GM23248 (cell line): ENCODE measurements at places on chromosomes 7 and 10. TPM values are rescaled to one million over a fixed set of nuclear protein-coding genes. Genes with fewer than 3 reads are reported as not detected.

The STOX1 gene
- total RNA-seq, result 0.25 TPM in 1 of 2 replicates, not detected in the other

The TMEM139 gene
- not detected in 2 replicates for total RNA-seq

DNA sequence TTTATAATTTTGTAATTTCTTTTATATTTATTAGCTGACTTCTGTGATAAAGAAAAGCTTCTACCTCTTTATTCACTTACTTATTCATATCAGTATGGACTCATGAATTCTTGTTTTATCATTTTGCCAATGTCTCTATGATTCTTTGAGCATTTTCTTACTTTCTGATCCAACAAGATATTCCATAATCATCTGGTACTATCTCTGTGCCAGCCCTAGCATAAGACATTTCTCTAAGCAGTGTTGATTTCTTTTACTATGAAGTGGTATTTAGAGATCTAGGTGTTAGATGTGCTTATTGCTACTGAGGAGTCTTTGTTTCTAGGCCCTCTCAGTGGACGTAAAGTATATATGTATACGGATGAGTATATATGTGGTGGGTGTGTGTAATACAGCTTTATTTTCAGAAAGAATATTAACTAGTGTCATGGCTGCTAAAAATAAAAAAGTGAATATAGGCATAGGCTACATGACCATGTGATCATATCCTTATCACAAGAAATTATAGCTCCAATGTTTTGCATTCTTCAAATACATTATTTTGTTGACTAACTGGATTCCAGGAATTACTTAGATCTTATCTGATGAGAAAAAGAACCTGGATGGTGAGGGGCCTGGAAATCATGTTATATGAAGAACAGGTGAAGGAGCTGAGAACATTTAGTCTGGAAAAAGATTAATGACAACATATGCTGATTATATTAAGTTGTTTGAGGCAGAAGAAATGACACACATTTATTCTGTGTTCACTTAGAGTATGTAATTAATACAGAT, 13.1 kb downstream of the PHTF2 start:
- DNase-seq, result peak; percentile 31

The PLCE1 gene
- 2.9 and 6.2 TPM in 2 replicates for total RNA-seq

DNA sequence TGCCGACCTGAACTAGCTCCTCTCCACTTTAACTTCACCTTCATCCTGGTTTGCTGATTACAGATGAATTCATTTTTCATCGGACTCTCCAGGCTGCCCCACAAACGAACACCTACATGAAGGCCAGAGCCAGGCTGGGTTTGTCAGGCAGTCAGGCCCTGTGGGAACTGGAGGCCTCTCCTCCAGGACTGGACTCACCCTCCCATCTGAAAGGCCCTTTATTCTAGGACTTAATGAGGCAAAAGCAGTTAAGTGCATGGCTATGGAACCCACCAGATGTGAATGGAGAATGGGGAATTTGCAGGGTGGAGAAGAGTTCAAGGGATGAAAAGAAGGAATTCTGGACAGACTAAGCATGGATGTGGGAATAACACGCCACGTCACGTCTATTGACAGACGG, 170.8 kb downstream of the ARHGAP12 start:
- peak; percentile 46 for DNase-seq

DNA sequence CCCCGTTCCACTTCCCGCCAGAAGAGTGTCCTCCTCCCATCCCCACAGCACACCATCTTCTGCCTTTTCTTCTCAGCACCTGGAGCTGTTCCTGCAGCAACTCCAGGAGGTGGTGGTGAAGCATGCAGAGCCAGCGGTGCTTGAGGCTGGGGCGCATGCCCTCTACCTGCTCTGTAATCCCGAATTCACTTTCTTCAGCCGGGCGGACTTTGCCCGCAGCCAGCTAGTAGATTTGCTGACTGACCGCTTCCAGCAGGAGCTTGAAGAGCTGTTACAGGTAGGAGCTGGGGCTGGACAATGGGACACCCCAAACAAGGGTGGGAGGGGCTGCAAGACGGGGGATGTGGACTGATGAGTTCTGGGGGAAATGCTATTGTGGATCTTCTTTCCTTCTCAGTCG, 19.1 kb upstream of the PVRIG start:
- DNase-seq, result no peak

The PLA2G12B gene
- not detected in 2 replicates for total RNA-seq

- no peak for DNase-seq
Measured at GRCh38 chr7:11505471-11505985, 326.5 kb downstream of the THSD7A start.

- peak; percentile 58 for DNase-seq
Measured at GRCh38 chr7:108455998-108456677, at the start of gene NRCAM. Gene NRCAM, minus strand, starts transcription at chr7:108456436. Its CDS starts 216,372 bp downstream, at chr7:108240064.

DNA sequence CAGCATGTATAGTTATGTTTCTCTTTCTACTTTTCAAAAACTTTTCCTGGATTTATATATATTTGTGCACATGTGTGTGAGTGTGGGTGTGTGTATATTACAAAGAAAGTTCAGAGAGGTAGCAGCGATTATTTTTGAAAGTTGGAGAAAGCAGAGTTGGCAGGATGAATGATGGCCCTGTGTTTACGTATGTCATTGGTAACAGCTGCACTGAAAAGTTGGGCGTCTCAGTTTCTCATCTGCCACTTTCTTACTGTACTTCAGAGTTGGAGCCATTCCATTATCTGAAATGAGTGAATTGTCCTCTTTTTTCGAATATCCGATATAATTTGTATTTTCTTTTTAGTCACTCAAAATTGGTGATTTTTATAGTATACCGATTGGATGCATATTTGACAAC, 172.2 kb downstream of the CDK14 start:
- no peak for DNase-seq

The UCN3 gene
- total RNA-seq, result not detected in 2 replicates

The SLC26A3 gene
- not detected in 2 replicates for total RNA-seq

- DNase-seq, result peak; percentile 17
Measured at GRCh38 chr10:19815036-19815730, 1.0 kb upstream of the PLXDC2 start.

GRCh38 chr7:109059089-109059488, 489.4 kb downstream of the DNAJB9 start:
- DNase-seq, result no peak

DNA sequence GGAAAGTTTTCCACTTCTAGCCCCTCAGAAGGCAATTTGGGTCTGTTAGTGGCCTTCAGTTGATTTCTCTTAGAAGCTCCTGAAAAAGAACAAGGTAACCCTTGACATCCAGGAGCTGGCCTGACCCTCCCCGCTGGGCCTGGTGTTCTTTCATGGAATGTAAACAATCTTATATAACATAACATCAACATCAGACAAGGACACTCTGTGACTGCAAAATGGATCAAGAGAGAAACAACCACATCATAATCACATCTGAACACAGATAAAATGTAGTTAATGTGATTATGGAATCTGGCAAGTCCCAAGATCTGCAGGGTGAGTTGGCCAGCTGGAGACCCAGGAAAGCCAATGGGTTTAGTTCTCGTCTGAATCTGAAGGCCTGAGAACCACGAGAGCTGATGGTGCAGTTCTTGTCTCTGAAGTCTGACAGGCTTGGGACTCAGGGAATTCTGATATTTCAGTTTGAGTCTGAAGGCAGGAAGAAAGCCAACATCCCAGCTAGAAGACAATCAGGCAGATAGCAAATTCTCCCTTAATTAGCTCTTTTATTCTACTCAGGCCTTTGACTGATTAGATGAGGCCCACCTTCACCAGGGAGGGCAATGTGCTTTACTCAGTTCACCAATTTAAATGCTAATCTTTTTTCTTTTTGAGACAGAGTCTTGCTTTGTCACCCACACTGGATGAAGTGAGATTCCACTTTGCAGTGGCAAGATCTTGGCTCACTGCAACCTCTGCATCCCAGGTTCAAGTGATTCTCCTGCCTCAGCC, 91.4 kb upstream of the NAMPT start:
- DNase-seq, result no peak

GRCh38 chr7:70436790-70437350, 695.1 kb upstream of the GALNT17 start:
- DNase-seq, result no peak

- DNase-seq, result no peak
Measured at GRCh38 chr7:138911007-138911406, 70.2 kb downstream of the KIAA1549 start.

- no peak for DNase-seq
Measured at GRCh38 chr7:148344406-148344805, 246.2 kb upstream of the C7orf33 start.

The SMARCD3 gene
- total RNA-seq, result 32.2 and 34.0 TPM in 2 replicates
